ENCODE measurements at places on chromosomes 1 and 21.
A peak's percentile ranks its signal among the peaks of the same experiment; 100 is the strongest.

DNA sequence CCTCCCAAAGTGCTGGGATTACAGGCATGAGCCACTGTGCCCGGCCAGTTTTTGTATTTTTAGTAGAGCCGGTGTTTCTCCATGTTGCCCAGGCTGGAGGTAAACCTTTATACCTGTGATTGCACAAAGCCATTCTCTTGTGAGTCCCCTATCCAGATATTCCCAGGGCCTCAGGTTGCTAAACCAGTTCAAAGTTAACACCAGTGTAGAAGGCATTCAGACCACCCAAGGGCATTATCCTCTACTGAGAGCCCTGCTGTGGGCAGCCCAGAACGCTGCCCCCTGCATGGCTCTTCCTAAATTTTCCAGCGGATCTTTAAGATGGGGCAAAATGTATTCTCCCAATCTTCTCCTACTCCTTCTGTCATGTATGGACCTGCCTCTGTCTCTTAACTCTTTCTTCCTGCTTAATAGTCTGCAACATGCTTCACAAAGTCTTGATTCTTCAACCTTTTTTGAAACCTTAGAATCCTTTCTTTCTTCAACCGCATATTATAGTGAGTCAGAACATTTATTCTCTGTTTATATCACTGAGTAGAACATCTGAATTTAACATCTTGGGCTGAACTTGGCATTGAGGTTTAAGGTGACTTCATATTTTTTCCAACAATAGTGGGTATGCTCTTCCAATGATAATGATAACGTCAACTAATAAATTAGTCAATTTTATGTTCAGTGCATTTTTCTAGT is 36.0 kb downstream of the UBE4B start:
- no peak for DNase-seq

DNA sequence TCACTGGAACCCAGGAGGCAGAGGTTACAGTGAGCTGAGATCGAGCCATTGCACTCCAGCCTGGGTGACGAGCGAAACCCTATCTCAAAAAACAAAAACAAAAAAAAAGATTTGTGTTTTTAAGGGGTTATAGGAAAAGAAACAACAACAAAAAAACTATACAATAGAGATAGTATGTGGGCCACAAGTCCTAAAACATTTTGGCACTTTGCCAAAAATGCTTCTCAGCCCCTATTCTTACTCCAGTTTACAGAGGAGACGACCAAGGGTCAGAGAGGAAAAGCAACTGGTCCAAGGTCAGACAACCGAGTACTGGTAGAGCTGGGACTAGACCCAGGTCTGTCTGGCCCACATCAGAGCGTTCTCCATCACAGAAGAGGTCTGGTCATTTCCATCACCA is 3.0 kb downstream of the FBXO44 start:
- no peak for DNase-seq

DNA sequence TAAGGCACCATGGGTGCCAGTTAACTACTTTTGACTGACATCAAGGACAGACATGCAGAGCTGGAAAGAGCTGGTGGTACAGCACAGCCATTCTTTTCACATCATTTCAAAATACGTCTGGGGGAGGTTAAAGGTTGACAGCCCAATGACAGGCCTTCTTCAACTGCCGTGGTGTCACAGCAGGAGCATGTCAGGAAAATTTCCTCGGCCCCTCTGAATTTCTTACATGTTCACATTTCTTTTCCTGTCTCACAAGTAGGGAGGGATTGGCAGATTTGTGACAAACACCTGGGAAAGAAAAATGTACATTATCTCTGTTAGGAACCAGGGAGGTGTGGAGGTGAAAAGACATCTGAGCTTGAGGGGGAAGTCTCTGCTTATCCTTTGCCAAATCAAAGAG is 279.1 kb downstream of the SPATA17 start:
- no peak for DNase-seq

DNA sequence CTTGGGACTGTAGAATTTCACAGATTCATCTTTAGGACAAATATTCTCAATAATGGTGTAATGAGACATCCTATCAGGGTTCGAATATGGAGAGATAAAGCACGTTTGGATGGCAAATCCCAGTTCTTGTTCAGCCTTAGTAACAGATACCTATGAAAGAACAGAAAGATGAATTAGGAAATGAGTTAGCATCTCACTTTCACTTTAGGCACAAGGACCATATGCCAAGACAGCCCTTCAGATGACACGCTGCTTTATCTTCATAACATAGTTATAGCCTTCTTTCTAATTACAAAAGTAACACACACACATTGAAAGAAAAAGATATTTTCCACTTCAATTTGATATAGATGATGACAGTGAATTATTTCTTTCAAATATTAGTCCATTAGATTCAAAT is 173.6 kb downstream of the TGFBR3 start:
- DNase-seq: no peak

DNA sequence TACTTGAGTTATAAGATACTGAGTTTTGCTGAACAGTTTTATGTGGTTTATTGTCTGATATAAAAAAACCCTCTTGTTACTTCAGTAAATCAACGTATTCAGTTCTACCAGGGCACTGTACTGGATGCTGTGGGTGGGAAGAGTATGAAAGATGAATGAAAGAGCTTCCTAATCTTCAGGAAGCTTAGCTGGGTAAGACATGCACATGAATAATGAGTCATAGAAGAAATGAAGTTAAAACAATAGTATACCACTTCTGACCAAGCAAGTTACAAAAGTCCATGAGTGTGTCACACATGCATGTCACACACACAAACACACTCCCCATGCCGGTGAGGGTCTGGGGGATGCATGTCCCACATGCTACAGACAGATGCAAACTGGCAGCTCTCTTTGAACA is 105.9 kb downstream of the SIPA1L2 start:
- DNase-seq: no peak

DNA sequence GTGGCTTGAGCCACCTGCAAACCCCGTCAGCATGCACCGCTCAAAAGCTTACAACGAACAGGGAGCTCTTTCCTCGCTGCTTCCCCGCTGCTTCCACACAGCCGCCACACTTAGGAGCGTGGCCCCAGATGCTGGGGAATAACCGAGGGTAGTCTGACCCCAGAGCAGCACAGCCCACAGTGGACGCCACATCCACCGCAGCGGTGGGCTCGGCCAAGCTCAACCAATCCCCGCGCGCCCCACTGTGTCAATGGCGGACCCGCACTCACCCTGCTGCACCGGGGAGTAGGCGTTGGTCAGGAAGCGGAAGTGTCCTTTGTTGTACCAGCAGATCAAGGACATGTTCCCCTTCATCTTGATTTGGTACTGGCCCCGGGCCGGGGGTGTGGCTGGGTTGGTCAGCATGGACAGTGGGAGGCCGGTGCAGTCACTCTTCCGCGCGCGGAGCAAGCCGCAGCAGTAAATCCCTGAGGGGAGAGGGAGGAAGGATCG is 93.5 kb downstream of the PGBD5 start:
- DNase-seq: no peak

DNA sequence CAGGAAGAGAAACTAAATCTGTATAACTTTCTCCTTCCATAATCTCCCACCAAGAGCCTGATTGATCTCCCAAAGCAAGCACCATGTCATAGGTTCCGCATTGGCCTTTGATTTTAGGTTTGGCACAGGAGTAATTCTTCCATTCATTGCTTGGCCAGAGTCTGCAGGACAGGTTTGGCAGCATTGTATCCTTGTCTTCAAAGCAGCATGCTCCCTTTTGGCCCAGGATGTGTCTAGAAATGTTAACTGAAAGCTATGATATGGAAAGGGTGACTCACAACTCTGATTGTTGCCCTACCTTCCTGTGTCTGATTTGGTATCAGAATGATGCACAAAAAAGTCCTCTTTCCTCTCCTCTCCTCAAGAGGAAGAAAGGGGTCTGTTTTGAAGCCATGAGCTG is 824.3 kb upstream of the PRMT6 start:
- DNase-seq: no peak

GRCh38 chr1:206734499-206735142 is 36.0 kb upstream of the IL19 start:
- DNase-seq: peak; percentile 78

GRCh38 chr1:72649211-72649888 is 367.0 kb upstream of the NEGR1 start:
- no peak for DNase-seq

DNA sequence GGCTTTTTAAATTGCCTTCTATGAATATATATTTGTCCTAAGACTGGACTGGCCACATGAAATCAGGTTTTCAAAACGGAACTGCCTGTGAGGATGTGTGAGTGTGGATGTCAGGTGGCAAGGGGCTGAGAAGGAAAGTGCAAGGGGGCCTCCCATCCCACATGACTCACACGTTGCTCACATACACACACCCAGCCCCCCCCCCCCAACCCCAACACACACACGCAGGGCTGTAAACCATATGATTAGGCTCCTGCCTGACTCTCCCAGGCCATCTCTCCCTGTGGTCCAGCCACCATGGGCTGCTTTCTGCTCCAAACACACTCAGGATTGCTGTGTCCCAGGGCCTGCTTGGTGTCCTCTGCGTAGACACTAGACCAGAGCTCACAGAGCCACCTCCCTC is 22.4 kb downstream of the DEGS1 start:
- no peak for DNase-seq

DNA sequence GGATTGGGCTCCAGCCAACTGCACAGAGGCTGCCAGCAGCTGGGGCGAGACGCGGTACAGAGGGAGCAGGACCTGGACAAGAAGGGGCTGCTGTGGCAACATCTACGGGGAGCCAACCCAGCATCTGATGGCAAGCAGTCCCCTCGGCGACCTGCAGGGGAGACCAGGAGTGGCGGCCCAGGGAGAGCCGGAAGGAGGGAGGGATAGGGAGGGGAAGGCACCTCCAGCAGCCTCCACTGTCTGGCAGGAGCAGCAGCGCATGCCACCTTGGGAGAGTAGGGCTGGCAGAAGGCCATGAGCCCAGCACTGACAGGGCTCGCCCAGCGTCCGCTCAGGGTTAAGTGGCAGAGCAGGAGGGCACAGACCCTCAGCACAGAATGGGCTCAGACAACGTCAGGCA is 17.3 kb downstream of the CHD5 start:
- peak; percentile 47 for DNase-seq

DNA sequence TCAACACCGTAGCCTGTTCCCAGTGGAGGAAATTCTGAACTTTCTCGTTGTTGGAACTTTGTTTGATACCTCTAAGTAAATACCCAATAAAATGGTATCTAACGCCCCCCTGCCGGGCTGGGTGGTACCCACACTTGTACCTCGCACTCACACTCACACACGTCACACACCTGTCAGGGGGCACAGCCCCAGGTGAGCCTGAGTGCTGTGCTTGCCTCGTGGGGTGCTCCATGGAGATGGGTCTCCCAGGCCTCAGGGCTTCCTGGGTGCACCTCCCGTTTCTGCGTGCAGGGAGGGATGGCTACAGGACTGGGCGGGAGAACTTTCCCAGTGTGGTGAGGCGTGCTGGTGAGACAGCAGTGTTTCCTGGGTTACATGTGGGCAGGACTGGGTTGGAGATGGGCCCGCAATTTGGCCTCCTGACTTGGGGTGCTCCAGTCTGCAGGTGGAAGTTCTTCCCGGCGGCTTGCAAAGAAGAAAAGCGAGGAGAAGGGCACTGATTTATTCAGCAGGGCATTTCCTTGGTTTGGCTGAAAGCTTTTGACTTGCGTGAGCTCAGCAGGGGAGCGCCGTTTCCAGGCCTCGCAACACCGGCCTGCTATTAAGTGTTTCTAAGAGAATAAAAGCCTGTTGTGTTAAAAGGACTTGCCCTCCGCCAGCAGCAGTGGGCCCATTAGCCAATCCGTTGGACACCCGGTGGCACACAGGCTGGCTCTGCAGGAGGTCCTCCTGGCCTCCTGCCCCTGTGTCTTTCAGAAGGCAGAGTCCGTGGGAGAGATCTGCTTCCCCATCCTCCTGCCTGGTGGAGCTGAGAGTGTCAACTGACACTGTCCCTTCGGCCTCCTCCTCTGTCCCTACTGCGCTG is 79.7 kb downstream of the KIF26B start:
- no peak for DNase-seq

GRCh38 chr21:32626621-32627196 is 14.5 kb upstream of the CFAP298 start:
- DNase-seq: no peak

DNA sequence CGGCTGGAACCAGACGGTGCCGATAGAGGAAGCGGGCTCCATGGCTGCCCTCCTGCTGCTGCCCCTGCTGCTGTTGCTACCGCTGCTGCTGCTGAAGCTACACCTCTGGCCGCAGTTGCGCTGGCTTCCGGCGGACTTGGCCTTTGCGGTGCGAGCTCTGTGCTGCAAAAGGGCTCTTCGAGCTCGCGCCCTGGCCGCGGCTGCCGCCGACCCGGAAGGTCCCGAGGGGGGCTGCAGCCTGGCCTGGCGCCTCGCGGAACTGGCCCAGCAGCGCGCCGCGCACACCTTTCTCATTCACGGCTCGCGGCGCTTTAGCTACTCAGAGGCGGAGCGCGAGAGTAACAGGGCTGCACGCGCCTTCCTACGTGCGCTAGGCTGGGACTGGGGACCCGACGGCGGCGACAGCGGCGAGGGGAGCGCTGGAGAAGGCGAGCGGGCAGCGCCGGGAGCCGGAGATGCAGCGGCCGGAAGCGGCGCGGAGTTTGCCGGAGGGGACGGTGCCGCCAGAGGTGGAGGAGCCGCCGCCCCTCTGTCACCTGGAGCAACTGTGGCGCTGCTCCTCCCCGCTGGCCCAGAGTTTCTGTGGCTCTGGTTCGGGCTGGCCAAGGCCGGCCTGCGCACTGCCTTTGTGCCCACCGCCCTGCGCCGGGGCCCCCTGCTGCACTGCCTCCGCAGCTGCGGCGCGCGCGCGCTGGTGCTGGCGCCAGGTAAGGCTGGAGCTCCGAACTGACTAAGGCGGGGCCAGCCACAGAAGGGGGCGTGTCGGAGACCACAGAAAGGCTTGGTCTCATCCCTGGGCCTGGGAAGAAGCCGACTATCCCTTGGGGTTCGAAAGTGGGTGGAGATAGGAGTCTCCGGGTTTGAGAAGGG is 486 bp downstream of the SLC27A3 start:
- DNase-seq: peak; percentile 26

- DNase-seq: no peak
Observed at GRCh38 chr1:76680651-76681050, 186.6 kb upstream of the ST6GALNAC5 start.

- no peak for DNase-seq
Observed at GRCh38 chr1:203681739-203682138, 55.1 kb downstream of the ATP2B4 start.

DNA sequence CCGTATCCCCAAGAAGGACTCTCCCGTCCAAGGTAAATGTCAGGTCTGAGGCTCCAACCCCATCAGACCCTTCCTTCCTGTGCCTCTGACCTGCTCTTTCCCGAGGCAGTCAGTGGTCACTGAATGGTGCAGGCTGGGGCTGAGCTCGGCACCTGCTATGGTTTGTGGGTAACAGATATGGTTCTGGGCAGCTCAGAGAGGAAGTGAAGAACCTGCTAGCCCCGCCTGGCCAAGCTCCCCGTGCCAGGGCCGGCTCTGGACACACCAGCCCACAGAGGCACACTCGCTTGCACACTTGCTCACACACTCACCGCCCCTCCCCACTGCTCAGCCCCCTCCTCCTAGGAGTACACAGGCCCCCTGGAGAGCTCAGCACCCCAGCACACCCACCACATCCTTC is 16.4 kb downstream of the NCMAP start:
- no peak for DNase-seq

GRCh38 chr1:82946096-82946605 is 1052.8 kb downstream of the TTLL7 start:
- no peak for DNase-seq

GRCh38 chr1:17120962-17121837 is 1.9 kb upstream of the PADI2 start:
- no peak for DNase-seq

GRCh38 chr1:175801979-175802378 is 58.6 kb upstream of the TNR start:
- no peak for DNase-seq

Measured in A549 (cell line).